Stimulated activated CD4-positive, alpha-beta T cell treated with anti-CD3 and anti-CD28 coated beads, Interleukin-2, amount 100 ng/mL, for 24 hours (primary cell): ENCODE measurements at places on chromosomes 2 and 18.

DNA sequence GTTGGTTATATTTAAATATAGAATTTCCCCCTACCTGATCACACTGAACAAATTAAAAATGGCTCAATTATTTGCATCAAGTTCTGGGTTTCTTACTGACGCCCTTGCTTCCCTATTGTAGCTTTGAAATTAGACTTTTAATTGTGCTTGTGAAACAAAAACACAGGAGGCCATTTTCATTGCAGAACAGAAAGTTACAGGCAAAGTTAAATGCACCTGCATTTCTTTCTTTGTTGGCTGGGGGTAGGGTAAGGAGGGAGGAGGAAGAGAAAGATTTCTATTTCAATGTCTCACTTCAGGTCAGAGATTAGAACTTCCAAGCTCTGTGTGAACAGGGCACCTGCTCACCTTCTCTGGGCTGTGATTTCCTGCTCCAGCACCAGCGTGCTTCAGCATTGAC lies 199.6 kb downstream of the BCL11A start:
- no peak for DNase-seq

GRCh38 chr2:211396815-211397214 lies 840.4 kb downstream of the CPS1 start:
- no peak for DNase-seq

GRCh38 chr2:80591233-80591632 lies 286.7 kb upstream of the LRRTM1 start:
- DNase-seq = no peak

- no peak for DNase-seq
These were observed 113.0 kb downstream of the ICA1L start for GRCh38 chr2:202758604-202759003.

DNA sequence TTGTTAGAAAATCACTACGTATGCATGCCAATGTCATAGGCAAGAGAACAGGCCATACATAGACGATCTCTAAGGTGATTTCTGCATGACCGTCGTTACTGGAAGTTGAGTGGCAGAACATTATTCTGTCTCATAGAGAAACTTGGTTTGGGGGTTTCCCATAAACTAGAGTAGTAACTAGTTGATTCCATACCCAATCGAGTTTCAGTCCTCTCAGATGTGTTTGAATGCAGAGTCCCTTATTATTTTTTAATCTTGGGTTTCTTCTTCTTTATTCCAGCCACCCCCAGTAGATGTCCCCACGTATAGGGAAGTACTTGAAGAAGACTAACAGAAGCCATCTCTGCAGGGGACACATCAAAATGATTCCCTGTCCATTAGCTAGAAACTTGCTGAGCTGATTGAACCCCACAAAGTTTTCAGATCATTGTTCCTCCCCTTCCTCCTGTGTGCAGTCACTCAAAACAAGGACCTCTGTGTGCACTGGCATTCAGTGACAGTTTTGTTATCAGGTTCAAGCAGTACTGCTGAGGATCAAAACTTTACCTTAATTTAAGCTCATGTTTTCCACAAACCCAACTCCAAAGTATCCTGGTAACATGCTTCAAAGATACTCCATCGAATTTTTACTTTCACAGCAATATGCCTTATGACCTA lies 68.4 kb upstream of the CDCA7 start:
- DNase-seq = no peak

DNA sequence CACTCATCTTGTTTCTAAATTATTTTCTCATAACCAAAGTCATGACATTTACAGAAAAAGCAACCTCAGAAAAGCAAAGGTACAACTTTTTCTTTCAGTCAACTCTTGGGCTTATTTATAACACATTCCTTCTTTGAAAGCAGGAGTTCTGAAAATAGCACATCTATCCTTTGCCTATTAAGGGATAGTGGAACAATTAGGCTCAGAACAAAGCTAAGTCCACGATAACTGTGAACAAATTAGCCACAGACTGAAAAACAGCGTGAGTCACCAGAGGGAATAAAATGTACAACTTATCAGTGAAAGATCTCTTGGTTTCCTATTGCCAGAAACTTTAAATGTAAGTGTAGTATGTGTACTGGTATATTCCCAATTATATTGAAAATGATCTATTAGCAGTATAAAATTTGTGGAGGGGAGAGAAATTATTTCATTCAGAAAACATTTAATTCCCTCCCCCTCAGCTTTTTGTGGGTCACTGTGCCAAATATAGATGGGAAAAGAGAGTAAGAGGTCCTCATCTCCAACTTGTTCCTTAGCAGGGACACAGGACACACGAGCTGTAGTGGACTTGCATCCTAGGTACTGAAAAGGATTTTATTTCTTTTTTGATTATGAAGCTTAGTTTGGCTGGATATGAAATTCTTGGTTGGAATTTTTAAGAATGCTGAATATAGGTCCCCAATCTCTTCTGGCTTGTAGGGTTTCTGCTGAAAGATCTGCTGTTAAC lies 15.4 kb upstream of the MATN3 start:
- DNase-seq = no peak

- DNase-seq = no peak
These were observed 20.1 kb downstream of the IMPA2 start for GRCh38 chr18:12001421-12001820.

GRCh38 chr2:187900021-187900420 lies 345.8 kb upstream of the TFPI start:
- DNase-seq = no peak

DNA sequence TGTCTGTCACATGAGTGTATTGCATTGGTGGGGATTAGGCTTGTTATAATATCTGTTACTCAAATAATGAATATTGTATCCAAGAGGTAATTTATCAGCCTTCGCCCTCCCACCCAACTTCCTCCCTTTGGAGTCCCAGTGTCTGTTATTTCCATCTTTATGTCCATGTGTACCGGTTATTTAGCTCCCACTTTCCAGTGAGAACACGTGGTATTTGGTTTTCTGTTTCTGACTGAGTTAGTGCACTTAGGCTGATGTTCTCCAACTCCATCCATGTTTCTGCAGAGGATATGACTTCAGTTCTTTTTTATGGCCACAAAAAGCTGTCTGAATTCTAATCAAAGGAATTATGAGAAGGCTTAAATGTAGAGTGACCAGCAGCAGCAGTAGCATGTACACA lies 104.0 kb upstream of the ARHGAP28 start:
- DNase-seq = no peak

GRCh38 chr18:55983433-55983832 lies 395.4 kb upstream of the TCF4 start:
- no peak for DNase-seq

- peak; percentile 2 for DNase-seq
These were observed 182.3 kb downstream of the INO80D start for GRCh38 chr2:205903549-205904129.

DNA sequence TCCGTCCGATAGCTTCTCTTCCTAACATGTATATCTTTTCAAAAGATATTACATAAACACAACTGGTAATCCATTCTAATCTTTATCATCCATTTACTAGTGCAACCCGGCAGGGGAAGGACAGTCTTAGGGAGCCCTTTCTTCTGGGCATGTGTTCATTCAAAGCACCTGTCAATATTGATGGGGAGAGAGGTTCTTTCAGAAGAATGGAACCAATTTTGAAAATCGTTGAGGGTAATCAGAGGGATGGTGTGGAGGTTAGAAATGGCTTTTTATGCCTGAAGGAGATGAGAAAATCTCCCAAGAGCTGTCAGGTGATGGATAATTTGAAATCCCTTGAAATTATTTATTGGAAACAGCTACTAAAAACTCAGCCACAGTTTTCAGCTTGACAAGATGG lies 561.9 kb upstream of the DCC start:
- DNase-seq = no peak

- DNase-seq = no peak
These were observed 88.6 kb downstream of the LIPG start for GRCh38 chr18:49650426-49650891.

- DNase-seq = no peak
These were observed 83.5 kb upstream of the DTNA start for GRCh38 chr18:34626404-34627136.

DNA sequence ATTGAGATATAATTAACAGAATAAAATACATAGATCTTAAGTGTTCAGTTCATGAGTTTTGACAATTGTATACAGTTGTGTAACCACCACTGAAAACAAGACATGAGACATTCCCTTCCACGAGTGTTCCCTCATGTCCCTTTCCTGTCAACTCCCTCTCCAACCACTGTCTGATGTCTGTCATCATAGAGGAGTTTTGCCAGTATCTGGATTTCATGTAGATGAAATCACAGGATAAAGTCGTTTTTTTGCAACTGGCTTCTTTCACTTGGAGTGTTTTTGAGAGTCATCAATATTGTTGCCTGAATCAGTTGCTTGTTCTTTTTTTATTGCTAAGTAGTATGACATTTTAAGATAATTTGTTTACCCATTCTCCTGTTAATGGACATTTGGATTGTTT lies 52.7 kb downstream of the RBMS1 start:
- no peak for DNase-seq

DNA sequence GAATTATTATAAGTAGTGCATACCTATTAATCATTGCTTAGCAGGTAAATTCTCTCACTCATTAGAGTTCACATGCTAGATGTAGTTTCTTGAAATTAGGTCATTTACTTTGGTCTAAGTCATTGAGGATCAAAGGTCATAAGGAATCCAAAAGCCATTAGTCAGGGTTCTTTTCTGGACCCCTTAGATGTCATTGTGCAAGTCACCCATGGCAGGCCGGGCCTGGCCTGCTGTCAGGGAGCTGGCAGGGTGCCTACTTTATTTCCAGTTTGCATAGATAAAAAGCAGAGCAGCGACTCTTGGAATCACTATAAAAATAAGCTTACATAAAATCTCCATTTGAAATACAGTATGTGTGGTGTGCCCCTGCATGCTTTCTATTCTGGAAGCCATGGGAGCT lies 91.3 kb downstream of the MEIS1 start:
- no peak for DNase-seq

DNA sequence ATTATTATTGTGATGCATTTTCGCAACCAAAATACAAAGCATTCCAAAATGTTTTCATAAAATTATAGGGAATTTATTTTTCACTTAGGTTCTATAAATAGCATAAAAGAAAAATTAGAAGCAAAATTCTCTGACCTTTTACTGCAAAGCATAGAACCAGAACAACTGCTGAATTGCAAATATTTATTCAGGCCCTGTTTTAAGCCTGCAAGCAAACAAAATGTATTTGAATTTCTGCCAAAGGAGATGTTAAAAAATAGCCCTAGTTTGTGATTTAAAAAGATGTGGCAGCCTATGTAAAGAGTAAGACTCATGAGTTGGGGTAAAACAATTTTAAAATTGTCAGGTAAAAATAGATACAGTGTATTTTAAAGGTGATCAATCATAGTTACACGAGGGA lies 138.1 kb downstream of the KCNJ3 start:
- no peak for DNase-seq

DNA sequence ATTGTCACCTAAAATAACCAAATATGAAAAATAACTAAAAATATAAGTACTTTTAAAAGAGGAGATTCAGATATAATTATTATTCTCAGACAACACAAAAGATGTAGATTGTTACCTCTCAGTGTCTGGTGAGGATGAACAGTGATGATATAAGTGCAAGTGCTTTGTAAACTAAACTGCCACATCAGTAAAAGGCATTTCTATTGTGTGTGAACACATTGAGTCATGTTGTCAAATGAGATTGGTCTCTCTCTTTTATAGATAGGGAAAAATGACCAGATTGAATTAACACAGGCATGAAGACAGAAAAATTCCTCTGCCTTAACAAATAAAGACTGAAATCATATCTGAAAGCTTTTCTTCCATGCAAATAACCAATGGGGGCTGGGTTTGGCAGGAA lies 182.4 kb upstream of the TMEFF2 start:
- no peak for DNase-seq

DNA sequence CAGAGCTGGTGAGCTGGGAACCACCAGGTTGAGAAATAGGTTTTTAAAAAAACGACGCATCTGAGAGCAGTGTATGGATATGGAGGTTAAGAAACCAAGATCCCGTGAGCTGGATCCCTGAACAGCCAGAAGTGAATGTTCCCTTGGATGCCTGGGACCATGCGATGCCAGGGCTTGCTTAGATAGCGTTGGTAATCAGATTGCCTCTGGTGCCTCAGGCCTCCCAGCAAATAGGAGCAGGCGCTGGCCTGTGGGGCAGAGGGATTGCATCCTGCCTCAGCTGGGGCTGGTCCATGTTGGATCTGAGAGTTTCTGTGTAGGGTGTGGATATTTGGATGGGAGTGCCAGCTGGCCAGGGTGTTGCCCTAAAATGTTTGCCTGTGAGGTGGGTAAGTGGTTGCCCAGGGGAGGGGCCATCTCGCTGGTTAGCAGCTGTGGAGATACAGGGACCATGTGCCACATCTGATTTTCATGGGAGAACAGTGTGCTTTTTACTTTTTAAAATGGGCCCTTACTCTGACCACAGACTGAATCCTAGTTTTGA lies 80.8 kb upstream of the MCFD2 start:
- DNase-seq = no peak

GRCh38 chr2:20222769-20223406 lies 2.0 kb downstream of the SDC1 start:
- no peak for DNase-seq

- no peak for DNase-seq
These were observed 32.1 kb downstream of the FBXO48 start for GRCh38 chr2:68434981-68435380.

- no peak for DNase-seq
These were observed 319.8 kb upstream of the GULP1 start for GRCh38 chr2:187971893-187972292.

DNA sequence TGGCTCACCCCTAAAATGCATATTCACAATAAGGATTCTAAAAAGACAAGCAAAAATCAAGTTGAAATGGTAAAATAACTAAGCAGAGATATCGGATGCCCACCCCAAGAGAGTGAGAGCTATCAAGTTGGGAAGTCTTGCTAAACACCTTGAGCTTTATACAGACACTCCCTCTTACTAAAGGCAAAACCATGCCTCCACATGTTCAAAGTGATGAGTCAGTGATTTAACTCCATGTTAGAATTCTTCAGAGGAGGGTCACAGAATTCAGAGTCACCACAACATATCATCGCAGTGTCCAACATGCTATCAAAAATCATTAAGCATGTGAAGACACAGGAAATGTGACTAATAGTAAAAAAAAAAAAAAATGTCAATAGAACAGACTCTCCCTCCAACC lies 20.6 kb upstream of the ST8SIA3 start:
- no peak for DNase-seq

GRCh38 chr2:9263428-9263827 lies 56.8 kb downstream of the ASAP2 start:
- DNase-seq = no peak

GRCh38 chr2:69645031-69645431 lies 1.5 kb upstream of the AAK1 start:
- DNase-seq = no peak

GRCh38 chr2:236705295-236706105 lies 135.9 kb downstream of the ACKR3 start:
- no peak for DNase-seq

- no peak for DNase-seq
These were observed 197.8 kb upstream of the PXDN start for GRCh38 chr2:1942146-1942545.
